ENCODE measurements at places on chromosomes 7 and 10. TPM values are rescaled to one million over a fixed set of nuclear protein-coding genes. Genes with fewer than 3 reads are reported as not detected.

DNA sequence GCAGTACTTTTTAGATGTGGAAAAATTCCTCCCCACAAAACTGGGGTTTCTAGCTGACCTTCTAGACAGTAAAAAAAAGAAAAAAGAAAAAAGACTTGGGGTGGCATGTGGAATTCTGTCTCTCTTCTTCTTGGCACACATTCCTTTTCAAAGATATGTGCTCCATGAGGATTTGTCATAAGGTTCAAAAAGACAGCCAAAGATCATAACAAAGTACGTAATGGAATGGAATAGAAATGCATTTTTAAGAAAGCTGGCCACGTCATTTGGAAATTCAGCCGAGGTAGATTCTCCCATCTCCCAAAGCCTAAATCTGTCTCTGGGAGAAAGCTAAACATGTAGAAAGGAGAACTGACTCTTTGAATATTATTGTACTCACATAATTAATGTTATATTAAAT, 381.3 kb upstream of the NFE2L3 start:
- peaks cover 3% of the 10 kb centered on the region for H3K27me3 ChIP-seq
- H3K36me3 ChIP-seq: no peaks in the 10 kb centered on the region
- H3K4me1 ChIP-seq: no peaks in the 10 kb centered on the region

GRCh38 chr10:125146791-125147579, 13.4 kb downstream of the CTBP2 start:
- H3K4me3 ChIP-seq: no peak overlapping the region
- H3K27me3 ChIP-seq: peaks cover 37% of the 10 kb centered on the region
- no peak overlapping the region for H3K27ac ChIP-seq
- no peaks in the 10 kb centered on the region for H3K36me3 ChIP-seq
- DNase-seq: no peak

DNA sequence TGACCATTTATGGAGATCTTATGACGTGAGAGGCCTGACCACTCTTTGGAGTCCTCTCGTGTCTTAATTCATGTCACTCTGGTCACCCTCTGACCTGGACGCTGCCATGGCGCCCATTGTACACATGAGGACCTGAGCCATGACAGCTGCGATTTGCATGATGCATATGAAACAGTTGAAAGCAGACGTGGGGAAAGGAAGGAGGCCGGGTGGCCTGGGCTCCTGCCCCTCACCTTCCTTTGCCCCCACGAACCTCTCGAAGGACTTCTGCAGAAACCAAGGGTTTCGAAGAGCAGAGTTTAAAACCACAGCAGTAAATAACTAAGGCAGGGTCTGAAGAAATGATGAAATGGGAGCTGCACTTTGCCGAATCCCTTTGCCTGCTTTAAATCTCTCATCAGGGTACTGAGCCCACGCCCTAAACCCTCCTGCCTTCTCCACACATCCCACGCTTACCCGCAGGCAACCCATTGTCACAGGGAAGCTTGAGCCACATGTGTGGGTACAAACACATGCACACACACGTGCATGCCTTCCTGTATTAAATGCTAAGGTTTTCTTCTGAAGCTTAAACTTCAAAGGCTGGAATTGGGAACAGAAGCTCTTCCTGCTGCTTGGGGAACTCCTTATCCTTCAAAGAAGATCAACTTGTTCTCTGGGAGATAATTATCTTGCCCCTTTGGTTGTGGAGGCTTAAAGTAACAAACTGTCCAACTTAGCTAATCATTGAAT, 11.7 kb upstream of the CALML3 start:
- no peak overlapping the region for H3K4me3 ChIP-seq
- DNase-seq: no peak
- H3K4me1 ChIP-seq: peaks cover 8% of the 10 kb centered on the region
- no peaks in the 10 kb centered on the region for H3K36me3 ChIP-seq

- no peak overlapping the region for H3K4me3 ChIP-seq
- no peak for DNase-seq
- no peak overlapping the region for H3K27ac ChIP-seq
- peaks cover 5% of the 10 kb centered on the region for H3K27me3 ChIP-seq
Observed at GRCh38 chr10:71634531-71635164, 84.9 kb downstream of the C10orf105 start.

- H3K4me1 ChIP-seq: peaks cover 28% of the 10 kb centered on the region
- H3K4me3 ChIP-seq: peak within 1 kb of the TSS; percentile 93
- H3K27me3 ChIP-seq: no peaks in the 10 kb centered on the region
- peak; percentile 79 for DNase-seq
- H3K36me3 ChIP-seq: peaks cover 38% of the 10 kb centered on the region
Observed at GRCh38 chr10:70815504-70816219, at the start of gene SGPL1. Gene SGPL1, plus strand, starts transcription at chr10:70815948. Its CDS starts 906 bp downstream, at chr10:70816854.

Gene NKX1-2
- total RNA-seq: not detected

Gene SPAM1
- total RNA-seq: not detected

Gene SEPTIN14
- not detected for total RNA-seq

Gene SLC25A40
- total RNA-seq: 48.7 TPM

DNA sequence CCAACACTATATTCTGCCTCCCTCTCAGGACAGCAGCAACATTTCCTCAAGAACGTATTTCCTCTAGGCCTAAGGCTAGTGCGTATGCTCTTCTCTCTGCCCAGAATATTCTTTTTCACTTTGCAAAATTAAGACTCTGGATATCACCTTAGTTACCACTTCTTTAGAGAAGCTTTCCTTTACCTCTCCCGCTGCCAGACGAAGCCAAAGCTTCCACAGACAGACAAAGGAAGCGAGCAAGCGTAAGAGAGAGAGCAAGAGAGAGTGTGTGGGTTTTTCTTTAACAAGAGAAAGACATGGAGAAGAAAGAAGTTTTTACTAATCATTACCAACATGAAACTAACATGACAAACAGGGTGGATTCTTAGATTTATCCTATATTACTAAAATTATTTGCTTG, 64.1 kb downstream of the P4HA1 start:
- no peaks in the 10 kb centered on the region for H3K27me3 ChIP-seq
- H3K4me3 ChIP-seq: no peak overlapping the region
- peaks cover 69% of the 10 kb centered on the region for H3K36me3 ChIP-seq
- peaks cover 7% of the 10 kb centered on the region for H3K4me1 ChIP-seq

DNA sequence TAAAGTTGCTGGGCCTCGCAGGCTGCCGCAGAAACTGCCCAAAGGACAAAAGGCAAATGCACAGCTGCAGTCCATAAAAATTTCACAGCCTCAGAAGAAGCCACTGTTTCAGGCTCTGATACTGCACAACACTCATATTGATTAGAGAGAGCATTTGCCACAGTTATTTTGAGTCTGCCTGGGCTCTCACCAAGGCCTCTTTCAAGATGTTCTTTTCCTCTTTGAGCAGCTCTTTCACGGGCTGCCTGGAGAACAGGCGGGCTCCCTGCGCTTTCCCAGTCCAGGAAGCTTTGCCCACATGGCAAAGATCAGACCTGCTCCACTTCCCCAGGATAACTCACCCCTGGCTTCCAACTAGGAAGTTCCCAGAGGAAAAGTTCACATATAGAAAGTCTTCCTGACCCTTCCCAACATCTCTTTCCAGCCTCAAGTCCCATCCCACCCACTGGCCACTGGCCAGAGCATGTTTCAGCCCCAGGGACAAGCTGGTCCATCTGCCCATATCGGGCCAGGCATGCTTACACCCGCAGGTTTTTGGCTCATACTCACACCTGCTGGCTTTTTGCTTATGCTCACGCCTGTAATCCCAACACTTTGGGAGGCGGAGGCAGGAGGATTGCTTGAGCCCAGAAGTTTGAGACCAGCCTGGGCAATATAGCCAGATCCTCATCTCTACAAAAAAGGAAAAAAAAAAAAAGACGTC, 3.3 kb downstream of the SLIT1 start:
- no peaks in the 10 kb centered on the region for H3K36me3 ChIP-seq
- no peak overlapping the region for H3K27ac ChIP-seq
- no peak for DNase-seq
- H3K4me3 ChIP-seq: no peak overlapping the region
- peaks cover 63% of the 10 kb centered on the region for H3K27me3 ChIP-seq

Gene OR6V1
- not detected for total RNA-seq

DNA sequence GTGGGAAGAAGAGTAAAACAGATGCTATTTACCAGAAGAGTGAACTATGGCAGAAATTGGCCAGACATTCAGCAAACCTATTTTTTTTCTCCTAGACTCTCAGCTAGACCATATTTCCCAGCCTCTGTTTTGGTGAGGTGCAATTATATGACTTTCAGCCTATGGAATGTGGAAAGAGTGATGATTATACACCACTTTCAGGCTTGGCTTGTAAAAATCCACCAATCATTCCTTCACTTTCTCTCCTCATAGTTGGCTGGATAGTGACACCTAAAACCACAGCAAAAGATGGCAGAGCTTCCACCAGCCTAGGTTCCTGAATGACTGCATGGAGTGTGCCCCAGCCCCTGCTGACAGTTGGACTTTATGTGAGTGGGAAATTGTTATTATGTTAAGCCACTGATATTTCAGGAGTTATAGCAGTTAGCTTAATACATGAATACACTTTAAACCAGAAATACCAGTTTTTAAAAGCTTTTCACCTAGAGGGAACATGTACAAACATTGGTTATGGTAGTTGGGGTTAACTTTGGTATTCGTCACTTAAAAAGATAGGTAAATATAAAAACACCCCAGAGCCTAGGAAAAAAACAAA, 19.1 kb upstream of the TNKS2 start:
- H3K4me3 ChIP-seq: no peak overlapping the region
- no peaks in the 10 kb centered on the region for H3K4me1 ChIP-seq
- H3K27ac ChIP-seq: no peak overlapping the region
- H3K36me3 ChIP-seq: no peaks in the 10 kb centered on the region

Gene AGAP3
- 62.5 TPM for total RNA-seq

Gene YKT6
- total RNA-seq: 76.4 TPM

- no peak overlapping the region for H3K27ac ChIP-seq
- peaks cover 65% of the 10 kb centered on the region for H3K27me3 ChIP-seq
- H3K4me1 ChIP-seq: peaks cover 17% of the 10 kb centered on the region
- H3K36me3 ChIP-seq: no peaks in the 10 kb centered on the region
- no peak for DNase-seq
Observed at GRCh38 chr10:21493784-21494183, 31.7 kb downstream of the SKIDA1 start.

- H3K4me3 ChIP-seq: no peak overlapping the region
- no peak for DNase-seq
- peaks cover 6% of the 10 kb centered on the region for H3K4me1 ChIP-seq
- no peaks in the 10 kb centered on the region for H3K36me3 ChIP-seq
- peaks cover 16% of the 10 kb centered on the region for H3K27me3 ChIP-seq
Observed at GRCh38 chr10:7136016-7136415, 274.8 kb downstream of the SFMBT2 start.
